ENCODE measurements at places on chromosomes 16 and 17. TPM values are rescaled to one million over a fixed set of nuclear protein-coding genes. Genes with fewer than 3 reads are reported as not detected.
A peak's percentile ranks its signal among the peaks of the same experiment; 100 is the strongest.

- no peak overlapping the region for H3K4me3 ChIP-seq
- peaks cover 30% of the 10 kb centered on the region for H3K27me3 ChIP-seq
- H3K27ac ChIP-seq = no peak overlapping the region
Observed at GRCh38 chr17:57920916-57921703, 34.1 kb downstream of the CUEDC1 start.

- H3K27ac ChIP-seq = no peak overlapping the region
- peaks cover 7% of the 10 kb centered on the region for H3K4me1 ChIP-seq
- H3K4me3 ChIP-seq = no peak overlapping the region
- H3K27me3 ChIP-seq = no peaks in the 10 kb centered on the region
- H3K36me3 ChIP-seq = peaks cover 6% of the 10 kb centered on the region
Observed at GRCh38 chr16:84080378-84080777, 36.4 kb downstream of the MBTPS1 start.

DNA sequence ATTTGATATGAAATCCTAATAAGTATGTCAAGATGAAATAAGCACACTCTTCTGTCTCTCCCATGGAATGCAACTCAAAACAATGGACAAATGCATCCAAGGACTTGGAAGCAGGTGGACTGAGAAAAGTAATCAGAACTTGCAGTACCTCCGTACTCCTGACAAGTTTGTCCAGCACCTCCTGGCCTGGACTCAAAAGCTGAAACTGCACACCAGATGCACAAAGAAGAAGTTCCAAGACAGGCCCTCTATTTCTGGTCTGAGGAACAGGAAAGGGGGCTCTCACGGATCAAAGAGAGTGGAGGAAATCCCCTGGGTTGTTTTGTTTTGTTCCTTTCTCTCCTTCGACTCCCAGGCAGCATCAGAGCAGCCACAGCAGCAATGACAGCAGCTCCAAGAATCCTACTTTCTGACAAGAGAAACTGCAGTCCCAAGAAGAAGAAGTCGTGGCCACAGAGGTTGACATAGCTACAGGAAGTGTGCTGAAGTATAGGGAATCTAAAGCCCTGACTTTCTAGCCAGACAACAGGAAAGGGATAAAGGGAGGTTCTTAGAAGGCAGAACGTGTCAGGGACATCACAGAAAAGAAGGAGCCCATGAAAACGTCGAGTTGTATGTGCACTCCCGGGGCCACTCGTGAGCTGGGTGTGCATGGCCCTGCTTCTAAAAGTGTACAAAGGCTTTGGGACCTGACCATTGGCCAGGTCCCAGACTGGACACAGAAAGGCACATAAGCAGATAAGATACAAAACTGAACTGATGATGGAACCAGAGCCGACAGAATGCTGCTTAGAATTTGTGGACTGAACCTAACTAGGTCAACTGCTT lies 29.3 kb downstream of the AKAP10 start:
- peaks cover 25% of the 10 kb centered on the region for H3K4me1 ChIP-seq
- peak overlapping the region; percentile 17 for H3K27ac ChIP-seq
- peak overlapping the region; percentile 20 for H3K4me3 ChIP-seq
- H3K27me3 ChIP-seq = no peaks in the 10 kb centered on the region

- H3K27me3 ChIP-seq = no peaks in the 10 kb centered on the region
- peaks cover 48% of the 10 kb centered on the region for H3K4me1 ChIP-seq
Observed at GRCh38 chr17:4938688-4939545, 929 bp downstream of the SLC25A11 start.

GRCh38 chr16:77767211-77767610 lies 21.2 kb upstream of the VAT1L start:
- H3K4me1 ChIP-seq = no peaks in the 10 kb centered on the region
- H3K27me3 ChIP-seq = peaks cover 2% of the 10 kb centered on the region
- no peak overlapping the region for H3K4me3 ChIP-seq
- no peaks in the 10 kb centered on the region for H3K36me3 ChIP-seq
- H3K27ac ChIP-seq = no peak overlapping the region

- H3K27me3 ChIP-seq = no peaks in the 10 kb centered on the region
- H3K36me3 ChIP-seq = no peaks in the 10 kb centered on the region
- H3K27ac ChIP-seq = no peak overlapping the region
Observed at GRCh38 chr17:12545877-12546513, 119.7 kb upstream of the MYOCD start.

- DNase-seq = no peak
- H3K4me3 ChIP-seq = no peak overlapping the region
- H3K27ac ChIP-seq = no peak overlapping the region
- no peaks in the 10 kb centered on the region for H3K36me3 ChIP-seq
Observed at GRCh38 chr16:86668136-86668910, 90.0 kb downstream of the FOXL1 start.

DNA sequence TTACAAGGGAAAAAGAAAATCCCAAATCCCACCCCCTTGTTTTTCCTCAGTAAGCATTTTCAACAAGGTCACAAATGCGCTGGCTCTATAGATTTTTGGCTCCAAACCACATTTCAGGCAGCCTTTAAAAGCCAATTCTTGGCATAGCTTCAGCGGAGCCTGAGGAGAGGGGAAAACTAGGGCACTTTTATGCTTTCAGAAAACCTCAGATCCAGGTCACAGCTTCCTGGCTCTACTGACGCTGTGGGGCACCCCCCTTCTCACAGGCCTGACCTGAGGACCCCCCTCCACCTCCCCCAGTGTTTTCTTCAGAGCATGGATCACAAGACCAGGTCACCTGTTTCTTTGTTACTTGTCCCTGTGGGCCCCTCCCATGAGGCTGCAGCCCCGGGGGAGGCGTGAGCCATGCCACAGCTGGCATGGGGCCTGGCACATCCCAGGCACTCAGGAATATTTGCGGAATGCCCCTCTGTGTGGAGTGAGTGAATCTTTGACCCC lies 30.1 kb upstream of the MTSS2 start:
- no peaks in the 10 kb centered on the region for H3K4me1 ChIP-seq
- H3K27ac ChIP-seq = no peak overlapping the region
- H3K4me3 ChIP-seq = no peak overlapping the region
- no peak for DNase-seq
- H3K27me3 ChIP-seq = no peaks in the 10 kb centered on the region

DNA sequence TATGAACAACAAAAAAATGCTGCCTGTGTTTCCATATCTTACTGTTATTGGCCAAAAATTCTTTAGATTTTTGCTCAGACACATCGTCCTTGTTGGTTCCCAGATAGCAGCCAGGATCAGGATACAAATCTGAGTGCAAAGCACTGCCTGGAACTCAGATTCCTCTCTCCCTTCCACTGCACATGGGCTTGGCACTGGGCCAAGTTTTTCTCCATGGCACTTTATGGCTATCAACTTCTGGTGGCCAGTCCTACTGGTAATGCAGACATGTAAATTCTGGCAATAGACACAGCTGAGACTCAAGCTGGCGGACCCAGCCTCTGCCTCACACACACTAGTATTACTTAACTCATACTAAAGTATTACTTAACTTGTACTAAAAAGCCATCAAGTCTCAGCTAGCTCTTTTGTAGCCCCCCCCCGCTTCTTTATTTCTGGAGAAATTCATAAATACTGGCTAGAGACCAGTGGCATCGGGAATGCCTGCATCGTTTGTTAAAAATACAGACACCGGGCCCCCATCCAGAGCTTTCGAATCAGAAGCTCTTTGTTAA lies 181.2 kb upstream of the COX10 start:
- no peak overlapping the region for H3K4me3 ChIP-seq
- H3K27me3 ChIP-seq = no peaks in the 10 kb centered on the region
- H3K36me3 ChIP-seq = no peaks in the 10 kb centered on the region
- H3K27ac ChIP-seq = no peak overlapping the region

- H3K4me3 ChIP-seq = no peak overlapping the region
- peaks cover 3% of the 10 kb centered on the region for H3K27me3 ChIP-seq
- H3K4me1 ChIP-seq = peaks cover 6% of the 10 kb centered on the region
Observed at GRCh38 chr17:16981928-16982327, 10.0 kb upstream of the TNFRSF13B start.

DNA sequence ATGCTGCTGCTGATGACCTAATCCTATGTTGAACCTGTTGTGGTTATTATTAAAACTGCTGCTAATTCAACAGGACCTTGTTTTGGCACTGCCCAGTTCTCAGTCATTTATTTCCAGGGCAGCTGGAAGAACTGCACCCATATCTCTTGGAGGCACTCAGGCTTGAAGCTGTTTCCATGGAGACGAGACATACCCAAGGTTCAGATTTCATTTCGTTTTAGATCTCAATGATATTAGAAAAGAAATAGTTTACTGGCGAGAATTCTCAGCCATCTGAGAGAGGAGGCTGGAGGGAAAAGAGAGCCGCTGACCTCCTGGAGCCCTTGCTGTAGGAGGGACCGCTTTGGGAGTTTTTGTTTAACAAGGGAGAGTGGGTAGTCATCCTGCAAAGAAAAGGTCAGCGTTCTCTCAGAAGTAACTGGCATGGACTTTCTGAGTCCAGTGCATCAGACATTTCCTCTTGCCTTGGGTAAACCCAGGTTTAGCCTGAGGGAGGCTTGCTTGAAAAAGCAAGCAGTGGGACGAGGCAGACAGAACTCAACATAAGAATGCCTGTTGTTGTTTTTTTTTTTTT lies 75.4 kb downstream of the YPEL2 start:
- H3K4me1 ChIP-seq = peaks cover 8% of the 10 kb centered on the region
- peaks cover 25% of the 10 kb centered on the region for H3K36me3 ChIP-seq
- no peak overlapping the region for H3K4me3 ChIP-seq

GRCh38 chr17:58325289-58325726 lies 3.3 kb downstream of the TSPOAP1 start:
- H3K36me3 ChIP-seq = peaks cover 48% of the 10 kb centered on the region
- peak overlapping the region; percentile 38 for H3K27ac ChIP-seq
- H3K27me3 ChIP-seq = peaks cover 1% of the 10 kb centered on the region
- DNase-seq = no peak
- H3K4me1 ChIP-seq = peaks cover 38% of the 10 kb centered on the region

GRCh38 chr16:73016488-73016830 lies 31.5 kb downstream of the ZFHX3 start:
- H3K27ac ChIP-seq = no peak overlapping the region
- H3K36me3 ChIP-seq = no peaks in the 10 kb centered on the region
- H3K4me1 ChIP-seq = no peaks in the 10 kb centered on the region
- DNase-seq = no peak
- no peak overlapping the region for H3K4me3 ChIP-seq
- no peaks in the 10 kb centered on the region for H3K27me3 ChIP-seq

DNA sequence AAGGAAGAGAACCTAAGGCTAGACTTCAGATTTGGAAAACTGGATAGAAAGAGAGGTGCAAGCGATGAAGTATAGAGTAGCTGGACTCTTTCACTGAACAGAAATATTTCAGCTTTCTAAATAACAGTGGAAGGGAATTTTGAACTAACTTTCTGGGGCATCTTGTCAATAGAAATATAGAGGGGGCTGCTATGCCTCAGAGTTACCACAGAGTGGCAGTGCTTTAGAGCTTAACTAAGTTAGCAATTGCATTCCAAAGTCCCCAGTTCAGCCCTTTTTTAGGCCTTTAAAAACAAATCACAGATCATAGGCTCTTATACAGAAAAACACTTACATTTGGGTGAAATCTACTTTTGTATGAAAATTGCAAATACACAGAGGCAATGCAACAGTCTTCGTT lies 154.2 kb upstream of the CDH8 start:
- H3K36me3 ChIP-seq = no peaks in the 10 kb centered on the region
- no peak overlapping the region for H3K4me3 ChIP-seq
- H3K27ac ChIP-seq = no peak overlapping the region
- no peaks in the 10 kb centered on the region for H3K4me1 ChIP-seq
- DNase-seq = no peak

DNA sequence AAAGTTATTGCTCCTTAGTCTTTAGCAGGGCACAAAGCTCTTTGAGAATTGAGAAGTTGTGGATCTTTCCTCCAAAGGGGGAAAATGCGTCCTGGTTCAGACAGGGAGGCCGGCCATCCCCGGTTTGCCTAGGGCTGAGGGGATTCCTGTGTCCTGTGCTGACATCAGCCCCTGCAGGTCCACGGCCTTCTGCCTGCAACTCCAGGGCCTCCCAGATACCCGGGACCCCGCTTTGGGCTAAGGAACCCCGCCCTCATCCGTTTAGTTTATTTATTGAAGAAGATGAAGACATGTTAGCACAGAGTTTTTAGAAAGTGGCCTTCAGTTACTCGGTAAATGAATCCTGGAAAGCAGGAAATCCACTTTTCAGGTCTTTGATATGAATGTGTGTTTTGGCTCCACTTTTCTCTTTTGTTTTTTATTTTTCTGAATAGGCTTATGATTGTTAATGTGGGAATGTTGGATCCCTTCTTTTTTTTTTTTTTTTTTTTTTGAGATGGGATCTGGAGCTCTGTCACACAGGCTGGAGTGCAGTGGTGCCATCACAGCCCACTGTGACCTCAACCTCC lies 65.6 kb downstream of the CRISPLD2 start:
- no peak for DNase-seq
- H3K4me1 ChIP-seq = no peaks in the 10 kb centered on the region
- H3K27ac ChIP-seq = no peak overlapping the region
- H3K4me3 ChIP-seq = no peak overlapping the region
- H3K36me3 ChIP-seq = no peaks in the 10 kb centered on the region
- H3K27me3 ChIP-seq = peaks cover 11% of the 10 kb centered on the region

- H3K4me1 ChIP-seq = peaks cover 8% of the 10 kb centered on the region
- H3K36me3 ChIP-seq = peaks cover 35% of the 10 kb centered on the region
- no peak for DNase-seq
Observed at GRCh38 chr17:35683591-35683990, 47.8 kb upstream of the RASL10B start.

DNA sequence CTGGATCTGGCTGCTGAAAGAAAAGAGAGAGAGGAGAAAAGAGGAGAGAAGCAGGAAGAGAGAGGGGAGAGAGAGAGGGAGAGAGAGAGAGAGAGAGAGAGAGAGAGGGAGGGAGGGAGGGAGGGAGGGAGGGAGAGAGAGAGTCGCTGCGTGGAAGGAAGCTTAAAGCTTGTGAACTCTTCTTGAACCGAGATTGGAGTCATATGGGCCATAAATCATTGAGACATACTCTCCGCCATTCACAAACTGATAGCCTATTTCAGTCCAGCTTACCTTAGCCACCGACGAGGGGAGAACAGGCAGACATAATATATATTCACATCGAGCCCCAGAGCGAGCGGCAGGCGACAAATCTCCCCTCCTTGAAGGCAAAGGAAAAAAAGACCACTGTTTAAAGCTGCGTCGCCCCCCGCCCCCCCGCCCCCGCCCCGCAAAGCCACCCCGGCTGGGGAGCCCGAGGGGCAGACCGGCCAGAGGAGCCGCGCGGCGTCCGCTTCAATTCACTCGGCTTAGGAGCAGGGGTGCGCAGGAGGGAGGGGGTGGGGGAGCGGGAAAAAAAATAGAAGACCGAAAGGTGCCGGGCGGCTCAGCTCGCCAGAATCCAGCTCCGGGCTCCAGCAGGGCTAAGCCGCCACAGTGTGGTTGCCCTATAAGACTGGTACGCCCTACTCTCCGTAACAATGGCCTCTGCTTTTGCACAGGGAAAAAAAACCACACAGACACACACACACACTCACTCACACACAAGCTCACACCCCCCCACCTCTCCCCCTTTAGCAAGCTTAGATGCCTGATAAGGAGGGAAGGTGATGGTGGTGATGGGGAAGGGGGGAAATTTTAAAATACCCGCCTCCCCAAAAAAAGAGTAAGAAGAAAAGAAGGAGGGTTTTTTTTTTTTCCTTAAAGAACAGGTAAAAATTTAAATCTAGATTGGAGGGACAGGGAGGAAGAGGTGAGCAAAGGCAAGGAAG lies 10.6 kb upstream of the HOXB2 start:
- peaks cover 5% of the 10 kb centered on the region for H3K36me3 ChIP-seq
- H3K27me3 ChIP-seq = peaks cover 17% of the 10 kb centered on the region
- H3K4me3 ChIP-seq = peak overlapping the region; percentile 78

Gene ABCC3
- 1.4 TPM for total RNA-seq

Gene TP53TG3C
- not detected for total RNA-seq

Gene ZFP90
- 54.2 TPM for total RNA-seq

Gene ANKRD40CL
- total RNA-seq = not detected

Gene ALOX12
- total RNA-seq = not detected

Gene ARMC7
- 17.6 TPM for total RNA-seq

Gene PPP1R9B
- 116 TPM for total RNA-seq

Data from activated naive CD8-positive, alpha-beta T cell treated with anti-CD3 and anti-CD28 coated beads, Interleukin-2, amount 10 ng/mL, durations not matched to agents 7 days and 5 days (primary cell).